ENCODE measurements at places on chromosomes 16 and 17.

DNA sequence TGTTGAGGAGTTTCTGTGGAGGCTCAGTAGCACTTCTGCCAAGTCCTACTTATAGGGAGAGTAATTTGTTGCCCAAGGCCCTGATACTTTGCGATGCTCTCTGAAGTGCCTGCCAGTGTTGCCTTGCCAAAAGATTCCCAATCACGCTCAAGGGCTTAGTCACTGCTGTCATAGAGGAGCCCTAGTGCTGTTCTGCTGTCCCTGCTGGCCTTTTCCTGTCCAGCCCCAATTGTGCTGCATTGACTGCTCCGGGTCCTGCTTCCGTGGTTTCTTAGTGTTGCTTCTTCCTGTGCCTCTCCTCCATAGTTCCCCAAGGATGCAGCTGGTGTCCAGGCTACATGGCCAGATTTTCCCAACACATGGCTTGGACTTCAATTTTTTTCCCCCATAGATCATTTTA lies 13.9 kb downstream of the NUP93 start:
- no peak for DNase-seq

DNA sequence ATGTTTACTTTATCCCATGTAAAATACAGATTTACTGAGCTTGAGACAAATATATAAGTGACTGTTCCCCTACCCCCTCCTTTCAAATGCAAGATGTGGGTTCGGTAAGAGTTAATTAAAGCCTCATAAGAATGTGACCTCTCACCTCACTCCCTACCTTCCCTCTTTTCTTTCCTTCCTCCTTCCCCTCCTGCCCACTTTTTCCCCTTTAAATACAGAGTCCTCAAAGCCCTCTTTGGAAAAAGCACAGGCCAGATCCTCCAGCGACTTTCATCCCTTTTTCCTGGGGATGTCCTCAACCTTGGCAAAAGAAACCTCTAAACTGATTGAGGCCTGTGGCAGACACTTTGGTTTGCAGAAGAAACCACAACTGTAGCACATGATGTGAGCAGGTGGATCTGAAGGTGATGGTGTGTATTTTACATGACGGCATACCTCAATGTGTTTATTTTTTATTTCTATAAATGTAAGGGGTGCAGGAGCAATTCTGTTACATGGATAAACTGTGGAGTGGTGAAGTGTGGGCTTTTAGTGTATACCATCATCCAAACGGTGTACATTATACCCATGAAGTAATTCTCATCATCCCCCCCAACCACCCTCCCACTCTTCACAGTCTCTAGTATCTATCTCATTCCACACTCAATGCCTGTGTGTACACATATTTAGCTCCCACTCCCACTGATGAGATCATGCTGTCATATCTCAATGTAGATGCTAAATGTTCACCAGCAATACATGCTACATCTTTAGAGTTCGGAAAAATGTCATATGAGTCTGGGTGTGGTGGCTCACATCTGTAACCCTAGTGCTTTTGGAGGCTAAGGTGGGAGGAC lies 77.7 kb downstream of the XYLT1 start:
- no peak for DNase-seq

DNA sequence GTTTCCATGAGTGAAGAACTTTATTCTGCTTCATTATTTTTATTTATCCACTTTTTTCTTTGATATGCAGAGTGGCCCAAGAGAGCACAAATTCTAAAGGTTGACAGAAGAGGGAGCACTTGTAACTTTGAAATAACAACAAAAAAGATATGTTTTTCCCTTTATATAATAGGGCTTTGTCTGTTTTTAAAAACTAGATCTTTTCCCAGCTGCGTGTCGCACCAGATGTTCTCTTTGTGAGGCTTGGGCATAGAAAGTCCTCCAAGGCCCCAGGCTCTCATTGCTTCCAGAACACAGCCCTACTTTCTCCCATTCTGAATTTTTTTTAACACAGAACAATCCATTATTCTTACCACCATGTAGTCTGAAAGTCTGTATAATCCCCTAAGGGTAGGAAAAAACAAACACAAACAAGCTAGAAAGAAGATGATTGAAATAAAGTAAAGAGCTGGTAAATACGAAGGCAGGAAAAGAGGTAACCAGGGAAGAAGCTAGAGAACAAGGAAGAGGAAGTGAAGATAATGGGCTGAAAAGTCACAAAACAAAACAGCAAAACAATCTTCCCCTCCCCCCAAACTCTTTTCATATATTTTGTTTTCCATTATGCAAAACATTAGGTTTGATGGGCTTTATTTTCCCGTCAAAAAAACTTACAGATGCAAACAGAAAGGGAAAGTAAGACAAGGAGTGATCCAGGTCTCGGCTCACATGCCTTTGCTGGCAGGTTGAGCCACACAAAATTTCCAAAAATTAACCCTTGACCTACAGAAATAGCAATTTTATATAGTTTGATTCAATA lies 160.4 kb downstream of the ABCA8 start:
- DNase-seq = no peak

- no peak for DNase-seq
These were observed 10.5 kb downstream of the FAM83G start for GRCh38 chr17:18993905-18994526.

DNA sequence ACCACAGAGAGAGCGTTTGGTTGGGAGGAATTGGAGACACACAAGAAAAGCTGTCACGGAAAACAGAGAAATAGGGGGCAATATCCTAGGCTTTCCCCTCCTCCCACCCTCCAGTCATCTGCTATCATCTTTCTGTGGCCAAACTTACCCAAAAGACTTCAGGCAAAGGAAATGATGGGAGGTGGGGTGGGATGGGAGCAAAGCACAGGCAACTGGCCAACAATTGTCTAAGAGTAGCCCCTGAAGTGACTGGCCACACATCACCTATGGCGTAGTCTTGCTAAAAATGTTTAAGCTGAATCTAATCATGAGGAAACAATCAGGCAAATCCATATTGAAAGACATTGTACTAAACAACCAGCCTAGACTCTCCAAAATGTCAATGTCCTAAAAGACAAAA lies 46.9 kb upstream of the ALOX12 start:
- no peak for DNase-seq

DNA sequence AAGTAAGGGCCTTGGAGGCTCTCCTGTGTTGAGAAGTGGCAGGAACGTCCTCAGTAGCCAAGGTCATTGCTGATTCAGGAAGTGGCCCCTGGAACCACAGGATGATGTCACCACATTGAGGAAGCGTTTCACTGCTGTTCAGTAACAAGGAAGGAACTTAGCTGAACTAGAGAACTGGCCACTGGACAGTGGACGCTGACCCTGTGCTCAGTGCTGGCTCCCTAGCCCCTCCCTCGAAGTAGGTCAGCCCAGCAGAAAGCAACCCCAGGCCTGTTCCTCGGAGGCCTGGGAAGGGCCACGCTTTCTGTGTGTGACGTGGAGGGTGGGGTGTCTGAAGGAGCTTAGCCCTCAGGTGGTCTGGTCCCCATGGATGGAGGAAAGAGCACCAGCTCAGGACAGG lies 58.3 kb downstream of the B9D1 start:
- DNase-seq = no peak

DNA sequence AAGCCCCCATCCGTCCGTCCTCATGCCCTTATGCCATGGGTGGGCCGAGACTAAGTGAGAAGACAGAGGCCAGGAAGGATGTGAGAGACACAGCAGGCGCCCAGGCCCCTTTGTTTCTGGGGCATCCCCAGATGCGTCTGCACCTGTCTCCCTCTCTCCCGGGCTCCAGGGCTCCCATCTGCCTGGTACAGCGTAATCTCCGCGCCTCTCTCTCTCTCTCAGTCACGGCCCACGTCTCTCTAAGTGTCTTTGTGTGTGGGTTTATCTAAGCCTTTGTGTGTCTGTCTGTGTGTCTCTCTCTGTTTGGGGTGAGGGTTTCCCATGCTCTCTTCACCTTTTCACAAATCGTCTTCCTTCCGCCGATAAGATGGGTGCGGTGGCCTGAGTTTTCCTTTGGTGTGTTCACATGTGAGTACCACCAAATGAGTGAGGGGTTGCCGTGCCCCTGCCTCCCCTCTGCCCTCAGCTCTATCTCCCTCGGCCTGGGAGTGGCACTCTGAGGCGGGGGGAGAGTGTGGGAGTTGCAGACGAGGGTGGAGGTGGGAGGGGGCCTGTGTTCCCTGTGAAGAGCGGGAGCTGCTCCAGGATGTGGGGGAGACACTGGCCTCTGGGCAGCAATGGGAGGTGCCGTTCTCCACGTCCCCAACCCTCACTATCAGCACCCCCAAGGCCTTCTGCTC lies 25.8 kb upstream of the ABCC3 start:
- DNase-seq = no peak

DNA sequence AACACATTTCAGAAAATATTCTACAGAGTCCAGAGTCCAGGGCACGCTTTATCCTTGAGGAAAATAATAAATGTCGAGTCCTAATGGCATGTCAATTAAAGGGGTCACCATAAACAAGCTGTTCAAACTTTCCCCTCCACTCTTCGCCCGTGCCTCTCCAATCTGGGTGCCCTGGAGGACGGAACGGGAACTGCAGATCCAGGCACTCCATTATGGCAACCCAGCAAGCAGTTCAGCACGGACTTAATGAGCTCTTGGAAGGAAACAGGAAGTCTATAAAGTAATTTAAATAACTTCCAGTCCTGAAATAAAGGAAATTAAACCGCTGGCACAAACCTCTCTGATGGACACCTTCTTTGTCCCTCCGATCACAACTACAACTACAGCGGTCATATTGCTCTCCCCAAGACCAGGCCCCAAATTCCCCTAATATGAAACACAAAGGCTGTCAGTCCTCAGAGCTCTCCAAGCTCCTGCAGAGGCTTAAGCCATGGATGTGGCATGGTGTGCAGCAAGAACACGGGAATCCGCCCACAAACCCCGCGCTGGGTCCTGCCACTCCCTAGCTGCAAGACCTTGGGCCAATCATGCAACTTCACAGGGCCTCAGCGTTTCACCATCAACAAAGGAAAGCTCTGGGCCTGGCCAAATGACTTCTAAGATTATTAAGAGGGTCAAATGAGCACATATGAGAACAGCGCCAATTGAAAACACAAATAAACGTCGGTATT lies 52.6 kb downstream of the ZFHX3 start:
- no peak for DNase-seq

DNA sequence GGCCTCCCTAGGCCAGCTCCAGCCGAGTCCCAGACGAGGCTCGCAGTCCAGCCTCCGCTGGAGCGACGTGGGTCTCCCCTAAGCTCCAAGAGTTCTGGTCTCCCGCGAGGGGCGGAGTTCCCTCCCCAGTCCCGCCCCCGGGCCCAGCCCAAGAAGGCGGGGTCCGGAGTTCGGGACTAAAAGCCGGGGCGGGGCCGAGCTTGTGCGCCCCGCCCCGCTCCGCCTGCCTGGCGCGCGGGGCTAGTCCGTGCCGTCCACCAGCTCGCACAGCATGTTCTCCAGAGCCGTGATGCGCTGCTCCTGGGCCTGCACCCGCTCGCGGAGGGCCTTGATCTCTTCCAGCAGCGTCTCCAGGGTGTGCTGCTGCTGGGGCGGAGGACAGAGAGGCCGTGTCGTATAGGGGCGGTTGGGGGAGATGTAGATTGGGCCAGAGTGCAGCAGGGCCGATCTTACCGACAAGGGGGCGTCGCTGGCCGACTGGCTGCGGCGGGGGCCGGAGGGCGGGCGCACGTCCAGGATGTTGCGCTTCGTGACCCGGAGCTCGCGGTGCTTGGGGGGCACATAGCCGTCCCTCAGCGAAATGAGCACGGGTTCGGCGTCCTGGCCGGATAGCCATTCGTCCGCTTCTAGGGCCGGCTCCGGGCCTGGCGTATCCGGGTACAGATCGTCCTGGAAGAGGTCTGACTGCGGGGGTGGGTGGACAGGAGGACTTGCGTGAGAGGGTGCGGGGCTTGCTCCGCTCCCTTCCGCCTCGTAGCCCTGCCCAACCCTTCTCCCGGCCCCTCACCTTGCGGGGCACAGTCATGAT lies 7.0 kb downstream of the CORO6 start:
- DNase-seq = peak; percentile 80

- DNase-seq = peak; percentile 74
These were observed 120.9 kb downstream of the METRNL start for GRCh38 chr17:83200231-83200699.

DNA sequence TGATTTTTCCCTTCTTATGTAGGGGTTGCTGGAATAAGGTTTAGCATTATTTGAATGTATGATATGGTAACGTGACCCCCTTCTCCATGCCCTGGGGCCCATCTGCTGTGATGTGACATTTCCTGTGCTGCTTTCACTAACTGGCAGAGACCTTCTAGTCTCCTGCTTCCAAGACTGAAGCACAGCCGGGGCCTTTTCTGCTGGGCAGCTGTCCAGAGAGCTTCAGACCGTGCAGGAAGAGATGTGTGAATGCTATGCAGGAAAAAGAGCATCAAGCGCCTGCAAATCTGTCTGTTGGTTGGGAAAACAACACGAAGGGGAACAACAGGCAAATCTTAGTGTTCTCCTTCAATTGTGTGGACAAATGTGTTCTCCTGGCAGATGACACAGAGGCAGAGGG lies 128.5 kb downstream of the SPACA3 start:
- no peak for DNase-seq

- DNase-seq = no peak
These were observed 1.8 kb upstream of the GINS2 start for GRCh38 chr16:85690469-85691064.

- no peak for DNase-seq
These were observed 123.1 kb downstream of the SNX29 start for GRCh38 chr16:12099451-12100123.

DNA sequence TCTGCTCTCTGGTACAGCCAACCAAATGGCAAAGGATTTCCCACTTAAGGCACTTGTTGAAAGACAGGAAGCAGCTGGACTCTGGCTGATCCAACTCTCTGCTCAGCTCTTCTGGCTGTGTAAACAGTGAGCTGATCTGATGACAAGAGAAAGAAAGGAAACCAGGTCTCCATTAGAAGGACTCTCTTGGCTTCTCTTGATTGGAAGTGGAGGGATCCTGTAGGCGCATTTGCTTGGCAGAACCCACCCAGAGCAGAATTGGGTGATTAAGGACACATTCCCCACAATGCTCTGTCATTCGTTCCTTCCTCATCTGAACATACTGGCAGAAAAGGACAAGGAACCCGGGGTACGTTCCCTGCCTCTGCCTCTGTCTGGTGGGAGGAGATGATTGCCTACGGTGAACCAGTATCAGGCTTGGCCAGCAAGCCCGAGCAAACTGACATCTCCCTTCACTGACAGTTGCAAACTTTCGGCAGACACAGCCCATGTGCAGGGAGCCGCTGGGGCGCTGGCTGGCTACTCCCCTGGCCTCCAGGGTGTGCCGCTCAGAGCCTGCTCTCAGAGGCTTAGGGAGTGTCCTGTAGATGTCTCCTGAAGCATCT lies 29.1 kb downstream of the LDHD start:
- DNase-seq = no peak

GRCh38 chr17:65057531-65058090 lies 1.1 kb upstream of the GNA13 start:
- DNase-seq = no peak
